ENCODE measurements at places on chromosomes 5 and 9. TPM values are rescaled to one million over a fixed set of nuclear protein-coding genes. Genes with fewer than 3 reads are reported as not detected.

DNA sequence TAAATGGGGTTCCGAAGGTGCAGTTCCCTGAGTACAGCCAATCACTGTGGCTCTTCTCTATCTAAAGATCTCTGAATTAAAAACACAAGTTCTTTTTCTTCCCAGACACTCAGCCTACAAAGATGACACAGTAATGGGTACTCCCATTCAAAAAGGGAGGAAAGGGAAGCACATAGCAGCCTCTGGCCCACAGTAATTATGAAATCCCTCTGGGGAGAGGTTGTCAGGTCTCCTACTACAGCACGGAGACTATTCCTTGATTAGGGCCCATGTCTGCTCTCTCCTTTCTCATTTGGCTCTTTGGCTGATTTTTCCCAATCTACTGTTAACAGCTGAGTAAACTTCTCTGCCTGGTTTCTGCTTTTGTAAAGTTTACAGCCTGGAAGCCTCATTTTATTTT lies 62.0 kb upstream of the RANBP3L start:
- no peak for DNase-seq

DNA sequence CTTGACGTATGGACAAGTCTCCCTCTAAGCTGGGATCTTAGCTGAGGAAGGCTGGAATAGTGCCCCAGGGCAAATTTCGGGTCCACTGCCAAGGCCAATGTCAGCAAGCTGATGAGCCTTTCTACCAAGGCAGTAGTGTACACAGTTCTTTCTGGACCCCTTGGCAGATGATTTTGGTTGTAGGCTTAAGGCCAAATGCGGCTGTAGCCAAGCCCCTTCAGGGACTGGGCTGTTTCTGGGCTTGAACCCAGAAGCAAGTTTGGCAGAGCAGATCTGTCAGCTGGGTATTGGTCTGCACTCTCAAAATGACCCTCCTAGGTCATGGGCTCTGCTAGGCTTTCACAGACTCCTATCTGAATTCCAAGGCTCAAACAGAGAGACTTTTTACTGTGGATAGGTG lies 121.6 kb downstream of the ADAMTSL1 start:
- no peak for DNase-seq

- no peak for DNase-seq
Observed at GRCh38 chr5:78905084-78905938, 79.8 kb downstream of the ARSB start.

- DNase-seq = no peak
Observed at GRCh38 chr5:179337796-179338676, 7.2 kb downstream of the ADAMTS2 start.

Gene DNAH5
- total RNA-seq = 0.16 TPM

DNA sequence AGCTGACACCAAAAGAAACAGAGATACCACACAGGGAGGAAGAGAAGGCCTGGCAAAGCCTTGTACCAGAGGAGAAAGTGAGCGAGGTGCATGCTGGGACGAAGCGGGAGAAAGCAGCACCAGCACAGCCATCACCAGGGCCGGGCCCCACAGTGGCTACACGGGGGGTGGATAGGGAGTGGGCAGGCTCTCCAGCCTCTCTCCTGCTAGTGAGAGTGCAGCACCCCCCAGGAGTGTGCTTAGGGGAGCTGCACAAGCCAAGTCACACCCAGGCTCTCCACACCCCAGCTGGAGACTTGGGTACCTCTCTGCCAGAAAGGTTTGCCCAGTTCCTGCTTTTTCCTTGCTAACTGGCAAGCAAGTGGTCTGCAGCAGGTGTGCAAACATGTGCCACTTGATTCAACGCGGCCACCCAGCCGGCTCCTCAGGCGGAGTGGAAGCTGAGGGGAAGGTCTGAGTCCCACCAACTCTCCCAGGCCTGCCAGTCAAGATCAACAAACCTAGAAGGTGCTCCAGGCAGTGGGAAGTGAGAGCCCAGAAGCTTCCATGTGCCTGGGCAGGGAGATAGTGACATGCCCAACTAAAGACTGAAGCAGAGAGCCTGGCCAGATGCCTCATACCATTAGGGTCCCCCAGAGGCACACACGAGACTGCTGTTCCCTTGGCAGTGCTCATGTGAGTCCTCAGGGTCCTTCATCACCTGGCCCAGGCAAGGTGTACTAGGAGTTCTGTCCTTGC lies 39.9 kb downstream of the BICD2 start:
- DNase-seq = no peak

DNA sequence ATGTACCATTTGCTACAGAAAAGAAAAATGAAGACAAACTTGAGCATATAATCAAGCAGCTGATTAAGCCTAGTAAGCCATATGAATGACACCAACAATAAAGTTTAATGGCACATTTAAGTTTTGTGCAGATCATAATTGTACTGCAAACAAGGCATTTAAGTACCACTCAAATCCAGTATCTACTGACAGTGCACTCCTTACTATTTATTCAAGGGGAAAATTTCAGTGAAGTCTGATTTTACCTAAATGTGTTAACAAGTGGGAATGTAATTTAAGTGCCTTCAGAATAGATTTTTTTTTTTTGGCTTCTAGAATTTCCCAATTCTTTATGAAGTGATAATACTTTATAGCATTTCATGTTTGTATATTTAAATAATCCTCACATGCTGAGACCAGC lies 341.0 kb upstream of the POU5F2 start:
- no peak for DNase-seq

DNA sequence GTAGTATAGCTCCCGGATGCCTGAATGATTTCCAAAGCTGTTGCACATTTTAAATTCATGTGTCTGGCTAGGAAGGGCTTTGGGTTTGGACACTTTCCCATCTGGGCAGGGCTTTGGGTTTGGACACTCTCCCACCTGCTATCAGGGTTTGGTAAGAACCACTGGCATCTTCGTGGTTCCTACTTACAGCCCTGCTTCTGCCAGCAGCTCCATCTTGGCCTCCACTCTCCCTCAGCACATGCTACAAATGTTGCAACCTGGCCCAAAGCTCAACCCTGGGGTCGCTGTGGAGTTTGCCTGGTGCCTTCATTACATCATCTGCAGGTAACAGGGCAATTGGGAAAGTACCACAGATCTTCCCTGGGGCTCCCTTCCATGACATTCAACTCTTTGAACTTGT lies 3.5 kb downstream of the TMCO6 start:
- DNase-seq = no peak

GRCh38 chr5:23042226-23042625 lies 189.1 kb upstream of the CDH12 start:
- DNase-seq = no peak

GRCh38 chr5:99061299-99061698 lies 132.5 kb upstream of the CHD1 start:
- DNase-seq = no peak

DNA sequence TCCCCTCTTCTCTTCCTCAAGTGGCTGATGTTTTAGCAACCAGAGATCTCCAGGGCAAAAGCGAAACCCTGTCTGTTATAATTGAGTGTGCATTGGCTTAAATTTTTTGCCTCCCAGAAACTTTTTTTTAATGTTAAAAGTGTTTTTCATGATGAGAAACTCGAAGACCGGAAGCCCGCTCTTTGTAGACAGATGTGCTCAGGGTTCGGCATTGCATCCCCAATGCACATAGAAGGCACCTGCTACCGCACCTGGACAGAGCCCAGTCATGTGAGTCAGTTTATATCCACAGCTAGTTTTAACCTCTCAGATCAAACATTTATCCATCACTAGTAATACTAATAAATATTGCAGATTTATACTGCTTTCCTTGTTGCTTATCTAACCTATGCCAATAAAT lies 19.5 kb upstream of the NADK2 start:
- no peak for DNase-seq

DNA sequence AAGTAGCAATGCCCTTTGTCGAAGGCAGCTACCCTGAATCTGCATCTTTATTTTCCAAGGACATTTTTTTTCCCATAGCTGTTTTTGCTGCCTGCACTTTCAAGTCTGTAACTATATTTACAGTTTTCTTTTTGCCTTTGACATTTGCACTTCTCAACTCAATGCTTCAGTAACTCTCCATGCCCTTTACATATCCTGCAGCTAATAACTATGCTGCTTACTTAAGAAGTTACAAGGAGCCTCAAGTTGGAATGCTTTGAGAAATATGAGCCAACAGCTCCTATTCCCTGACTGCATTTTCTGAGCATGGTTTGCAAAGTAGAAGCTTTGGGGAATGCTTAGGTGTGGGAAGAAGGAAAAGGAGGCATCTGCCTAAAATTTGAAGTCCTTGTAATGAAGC lies 194.8 kb upstream of the TRPC7 start:
- no peak for DNase-seq

DNA sequence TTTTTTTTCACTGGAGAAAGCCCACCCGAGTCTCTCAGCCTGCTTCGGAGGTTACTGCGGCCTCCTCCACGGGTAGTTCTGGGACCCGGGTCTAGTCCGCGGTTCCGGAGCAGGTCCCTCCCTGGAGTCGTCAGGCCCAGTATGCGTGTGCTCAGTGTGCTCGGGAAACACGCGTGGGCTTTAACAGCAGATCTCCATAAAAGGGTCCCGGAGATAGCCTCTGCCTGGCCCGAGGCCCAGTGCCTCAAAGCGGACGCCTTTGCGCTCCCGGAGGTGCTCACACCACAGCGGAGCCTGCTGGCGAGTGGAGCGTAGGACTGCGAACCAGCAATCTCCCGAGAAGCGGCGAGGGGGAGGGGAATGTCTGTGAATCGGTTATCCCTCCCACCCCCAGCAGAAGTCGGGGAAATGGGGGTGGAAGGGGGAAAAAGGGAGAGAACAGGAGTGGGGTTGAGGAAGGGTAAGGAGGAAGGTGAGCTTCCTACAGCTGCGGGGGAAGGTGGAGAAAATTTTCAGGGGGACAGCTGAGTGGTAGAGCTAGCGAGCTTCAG lies 28.7 kb downstream of the CDKN2A start:
- no peak for DNase-seq

Gene PCDHB8
- 18.6 TPM for total RNA-seq

Gene PCA3
- 0.59 TPM for total RNA-seq

GRCh38 chr9:21385131-21385670 lies at the start of gene IFNA2:
Gene IFNA2 (minus strand): TSS chr9:21385398. CDS start chr9:21385329, 69 bp downstream.
- no peak for DNase-seq

GRCh38 chr9:123327697-123328100 lies 28.3 kb upstream of the CRB2 start:
- no peak for DNase-seq

Gene POU4F3
- total RNA-seq = 0.14 TPM

- DNase-seq = no peak
Observed at GRCh38 chr9:6852243-6852963, 94.6 kb downstream of the KDM4C start.

GRCh38 chr9:13427587-13427986 lies 148.1 kb upstream of the MPDZ start:
- DNase-seq = peak; percentile 15

GRCh38 chr5:18325431-18325830 lies 691.2 kb downstream of the TAF11L14 start:
- no peak for DNase-seq

DNA sequence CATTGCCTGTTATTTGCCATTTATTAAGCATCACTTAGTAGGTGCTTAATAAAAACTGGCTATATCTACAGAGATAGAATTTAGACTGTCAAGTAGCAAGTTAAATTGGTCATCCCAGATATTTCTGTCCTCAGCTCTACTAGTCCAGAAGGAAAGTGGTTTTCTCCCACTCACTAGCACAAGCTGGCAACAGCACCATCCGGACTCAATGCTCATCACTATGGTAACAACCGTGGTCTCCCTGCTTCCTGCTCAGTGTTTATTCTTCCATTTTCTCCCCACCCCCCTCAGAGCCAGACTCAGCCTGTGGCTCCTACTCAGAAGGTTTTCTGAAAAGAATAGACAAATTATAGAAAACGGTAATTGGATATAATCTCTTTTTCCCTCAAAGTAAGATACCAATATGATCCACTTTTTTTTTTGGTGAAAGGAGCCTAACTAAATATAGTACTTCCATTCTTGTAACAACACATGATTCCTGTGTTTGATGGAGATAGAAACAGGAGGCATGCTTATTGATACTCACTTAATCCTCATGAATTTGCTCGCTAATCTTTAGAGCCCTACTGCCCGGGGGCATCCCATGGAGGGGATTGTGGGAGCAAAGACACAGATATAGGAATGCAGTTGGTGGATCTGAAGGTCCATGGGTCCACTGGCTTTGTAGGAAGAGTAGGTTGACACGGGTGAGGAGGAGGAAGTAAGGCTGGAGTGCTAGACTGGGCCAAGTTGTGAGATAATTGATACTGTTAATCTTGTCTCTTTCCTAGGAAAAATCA lies 191.4 kb downstream of the MAN2A1 start:
- peak; percentile 78 for DNase-seq

GRCh38 chr9:26033336-26033735 lies 355.1 kb upstream of the TUSC1 start:
- DNase-seq = no peak

DNA sequence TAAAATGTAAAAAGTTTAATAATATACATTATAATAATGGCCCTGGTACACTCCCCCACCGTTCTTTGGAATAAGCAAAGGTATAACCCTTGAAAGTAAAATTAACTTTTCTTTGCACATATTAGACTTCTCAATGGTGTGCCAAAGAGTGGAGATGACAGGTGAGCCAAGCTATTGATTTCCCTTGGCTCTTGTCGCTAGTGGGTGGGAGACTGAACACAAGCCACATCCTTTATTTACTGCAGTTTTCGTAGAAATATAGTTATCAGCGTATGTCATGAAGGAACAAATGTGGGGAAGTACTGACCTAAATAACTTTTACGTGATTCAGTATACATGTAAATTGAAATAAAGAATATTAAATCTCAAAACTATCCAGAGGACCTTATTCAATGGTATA lies 549.3 kb downstream of the RAB3C start:
- DNase-seq = no peak

DNA sequence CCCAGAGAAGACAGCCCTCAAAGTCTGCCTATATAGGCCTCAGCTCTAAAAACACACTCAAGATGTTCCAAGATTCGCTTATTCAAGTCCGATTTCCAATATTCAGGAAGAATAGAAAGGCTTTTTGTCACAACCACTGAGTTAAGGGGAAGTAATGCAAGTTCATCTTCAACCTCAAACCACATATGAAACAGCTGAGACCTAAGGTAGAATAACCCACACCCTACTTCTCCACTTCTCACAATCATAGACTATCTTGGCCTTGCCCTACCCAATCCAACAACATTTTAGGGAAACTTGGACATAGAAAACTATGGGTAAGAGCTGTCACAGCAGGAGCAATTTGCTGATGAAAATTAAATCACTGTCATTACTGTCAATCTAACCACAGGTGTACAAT lies 152.0 kb upstream of the LRRTM2 start:
- no peak for DNase-seq

Gene ECSCR
- total RNA-seq = not detected

DNA sequence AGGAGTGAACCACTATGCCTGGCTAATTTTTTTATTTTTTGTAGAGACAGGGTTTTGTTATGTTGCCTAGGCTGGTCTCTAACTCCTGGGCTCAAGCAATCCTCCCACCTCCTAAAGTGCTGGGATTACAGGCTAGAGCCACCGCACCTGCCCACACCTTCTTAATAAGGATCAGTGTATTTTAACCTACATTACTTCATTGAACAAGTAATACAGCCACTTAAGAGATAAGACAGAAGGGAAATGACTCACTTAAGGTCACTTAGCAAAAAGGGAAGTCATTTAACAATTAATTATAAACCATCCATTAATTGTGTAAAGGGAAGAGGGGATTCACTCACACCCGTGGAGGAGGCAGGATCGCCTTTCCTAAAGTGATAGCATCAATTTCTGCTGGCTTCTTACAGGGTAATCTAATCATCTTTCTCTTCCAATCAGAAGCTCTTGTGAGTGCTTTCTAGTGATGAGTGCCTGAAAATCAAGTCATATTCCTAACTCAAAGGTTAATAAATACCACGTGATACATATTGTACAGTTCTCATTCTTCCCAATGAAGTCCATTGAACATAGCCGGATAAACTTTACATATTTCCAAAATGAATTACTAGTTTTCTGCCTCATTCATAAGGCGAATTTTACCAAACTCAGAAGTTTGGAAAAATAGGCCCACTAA lies 3.5 kb downstream of the FBXW11 start:
- no peak for DNase-seq

All from SJCRH30 (cell line).